ENCODE measurements at places on chromosomes 6 and 20.

DNA sequence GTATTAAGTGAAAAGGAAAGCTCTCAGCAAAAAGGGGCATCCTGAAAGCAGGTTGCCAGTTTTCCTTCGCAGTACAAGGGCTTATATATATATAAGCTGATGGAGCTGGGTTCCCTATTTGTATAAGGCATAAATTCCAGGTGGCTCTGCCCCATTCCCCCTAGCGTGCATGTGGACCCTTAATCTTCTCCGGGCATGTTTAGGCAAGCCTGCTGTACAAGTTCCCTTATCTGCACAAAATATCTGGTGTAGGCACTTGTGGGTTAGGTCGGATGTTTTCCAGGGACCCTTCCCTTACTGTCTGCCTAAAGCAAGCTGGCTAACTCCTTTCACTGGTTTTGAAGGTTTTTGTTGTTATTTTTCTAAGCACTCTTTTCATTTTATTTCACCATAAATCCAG is 140.7 kb downstream of the FUT9 start:
- DNase-seq, result no peak

GRCh38 chr20:57322476-57322875 is 7.1 kb upstream of the SPO11 start:
- DNase-seq, result no peak

DNA sequence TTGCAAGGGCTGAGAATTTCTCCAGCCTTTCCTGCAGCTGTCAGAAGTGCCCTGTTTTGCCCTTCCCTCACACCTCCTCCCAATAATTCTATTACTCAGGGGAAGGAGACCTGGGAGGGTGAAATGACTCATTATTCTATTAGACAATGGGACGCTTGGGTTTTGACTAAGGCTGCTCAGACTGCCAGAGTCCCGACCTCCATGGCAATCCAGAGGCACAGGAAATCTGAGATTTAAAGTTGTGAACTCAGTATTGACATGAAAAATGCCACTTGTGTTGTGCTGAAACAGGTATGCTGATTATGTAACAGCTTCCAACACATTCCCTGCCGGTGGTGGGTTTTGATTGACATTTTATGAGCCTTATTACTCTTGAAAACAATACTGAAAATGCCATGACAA is 625.9 kb upstream of the FLRT3 start:
- DNase-seq, result no peak

GRCh38 chr6:110137924-110138887 is 41.3 kb downstream of the WASF1 start:
- DNase-seq, result no peak

GRCh38 chr6:33194431-33194979 is 2.2 kb upstream of the COL11A2 start:
- DNase-seq, result no peak

DNA sequence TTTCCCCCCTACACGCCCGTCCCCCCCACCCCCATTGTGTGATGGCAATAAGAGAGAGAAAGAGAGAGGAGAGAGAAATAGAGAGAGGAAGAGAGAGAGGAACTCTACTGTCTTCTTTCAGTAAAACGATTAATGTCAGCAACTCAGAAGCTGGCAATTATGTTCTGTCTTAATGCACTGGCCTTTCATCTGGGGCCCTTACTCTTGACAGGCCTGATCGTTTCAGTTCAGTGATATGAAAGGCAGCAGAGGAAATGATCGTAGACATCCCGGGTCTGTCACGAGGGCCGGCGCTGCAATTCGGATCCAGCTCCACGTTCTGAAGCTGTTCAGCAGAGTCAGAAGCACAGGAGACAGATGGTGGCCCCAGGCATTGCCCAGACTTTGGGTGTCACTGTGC is 308.9 kb downstream of the ZNF217 start:
- DNase-seq, result no peak

DNA sequence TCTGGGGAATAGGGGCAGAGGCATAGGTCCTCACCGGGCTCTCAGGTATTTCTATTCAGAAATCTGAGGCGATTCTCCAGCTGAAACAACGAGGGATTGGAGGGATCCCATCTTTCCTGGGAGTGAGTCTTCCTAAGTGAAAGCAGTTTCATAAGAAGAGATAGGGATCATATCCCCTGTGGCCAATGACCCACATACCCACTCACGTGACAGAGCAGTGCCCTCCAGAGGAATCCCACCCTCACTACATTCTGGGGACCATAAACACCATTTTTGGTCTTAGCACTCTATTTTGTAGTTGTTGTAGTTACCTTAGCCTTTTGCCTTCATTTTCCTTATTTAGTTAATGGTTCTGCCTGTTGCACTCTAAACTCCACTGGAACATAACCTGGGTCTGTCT is 121.1 kb downstream of the GPR63 start:
- DNase-seq, result no peak

DNA sequence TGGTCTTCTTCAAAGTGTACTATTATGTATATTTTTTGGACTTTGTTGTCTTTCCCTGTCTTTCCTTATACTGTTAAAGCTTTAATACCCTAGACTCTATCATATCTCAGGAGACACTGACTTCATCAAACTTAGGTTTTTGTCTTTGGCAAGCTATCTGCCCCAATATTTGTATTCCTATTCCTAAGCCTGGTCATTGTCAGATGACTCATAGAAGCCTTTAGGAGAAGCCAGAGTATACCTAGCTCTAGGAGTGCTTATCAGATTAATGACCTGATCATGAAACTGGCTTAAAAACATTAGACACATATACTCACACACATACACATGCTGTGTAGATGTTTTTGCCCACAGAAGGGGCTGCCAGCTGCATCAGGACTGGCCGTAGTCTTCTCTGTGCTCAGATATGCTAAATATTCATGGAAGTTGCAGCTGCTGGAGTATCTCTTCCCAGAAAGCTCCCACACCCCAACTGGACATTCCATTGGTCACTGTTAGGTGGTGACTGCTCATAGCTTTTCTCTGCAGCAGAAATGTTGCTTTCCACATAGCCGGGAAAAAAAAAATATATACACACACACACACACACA is 102.0 kb downstream of the ANKS1A start:
- DNase-seq, result no peak

DNA sequence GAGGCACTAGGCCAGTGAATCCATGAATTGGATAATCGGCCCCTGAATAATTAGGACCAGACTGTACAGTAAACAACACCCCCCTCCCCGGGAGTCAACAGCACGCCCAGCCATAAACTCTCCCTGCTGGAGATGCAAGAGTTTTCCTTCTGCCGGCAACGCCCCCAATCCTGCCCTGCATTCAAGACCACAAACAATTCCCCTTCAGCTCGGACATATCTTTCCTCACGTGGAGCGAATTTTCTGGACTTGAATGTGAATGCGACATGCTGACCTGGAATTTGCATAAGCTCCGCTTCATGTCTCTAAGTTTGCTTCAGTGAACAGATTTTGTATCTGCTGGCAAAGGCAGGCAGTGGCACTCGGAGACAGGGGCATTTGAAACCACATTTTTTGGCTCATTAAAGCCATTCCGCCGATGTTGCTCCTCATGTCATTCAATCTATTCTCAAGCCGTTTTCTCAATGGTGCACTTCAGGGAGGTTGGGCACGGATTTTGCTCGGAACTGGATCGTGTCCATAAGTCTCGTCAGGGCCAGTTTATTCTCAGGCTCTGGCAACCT is 38.0 kb upstream of the GMPR start:
- no peak for DNase-seq

DNA sequence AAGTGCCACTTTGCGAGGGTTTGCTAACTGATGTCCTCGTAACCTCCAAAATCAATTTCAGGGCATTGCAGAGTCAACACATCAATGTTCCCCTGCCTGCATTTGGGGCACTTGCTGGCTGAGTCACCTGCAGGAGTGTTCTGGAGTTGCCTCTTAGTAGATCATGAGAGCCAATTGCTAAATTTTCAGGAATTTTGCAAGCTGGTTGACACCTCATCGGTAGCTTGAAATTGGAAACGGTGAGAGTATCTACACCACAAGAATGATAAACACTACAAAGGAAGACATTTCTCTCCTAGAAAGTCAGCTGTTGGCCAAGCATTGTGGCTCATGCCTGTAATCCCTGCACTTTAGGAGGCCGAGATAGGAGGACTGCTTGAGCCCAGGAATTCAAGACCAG is 10.8 kb upstream of the BFSP1 start:
- DNase-seq, result no peak

GRCh38 chr20:46610145-46610544 is 41.1 kb downstream of the SLC13A3 start:
- no peak for DNase-seq

DNA sequence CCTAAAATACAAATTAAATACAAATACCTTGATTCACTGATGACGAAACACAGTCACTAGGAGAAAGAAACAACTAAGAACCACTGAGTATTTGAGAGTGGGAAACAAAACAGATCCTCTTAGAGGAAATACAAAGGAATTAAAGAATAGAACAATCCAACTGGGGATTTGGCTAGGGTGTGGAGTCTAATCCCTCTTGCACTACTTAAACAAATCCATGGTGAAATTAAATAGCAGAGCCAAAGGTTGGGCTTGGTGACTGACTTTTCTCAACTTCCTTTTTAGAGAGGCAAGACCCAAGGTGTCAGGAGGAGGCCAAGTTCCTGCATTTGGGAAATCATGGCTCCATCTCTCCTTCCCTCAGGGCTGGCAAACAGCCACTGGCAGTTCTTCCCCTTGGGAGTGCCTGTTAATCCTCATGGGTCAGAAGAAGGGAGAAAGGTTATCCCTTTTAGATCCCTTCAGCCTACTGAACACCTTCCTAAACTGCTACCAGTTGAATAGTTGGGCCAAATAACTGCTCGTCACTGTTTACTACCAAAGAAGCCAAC is 101.2 kb upstream of the TRAF3IP2 start:
- DNase-seq, result no peak

GRCh38 chr20:22387452-22387851 is 196.9 kb downstream of the FOXA2 start:
- DNase-seq, result no peak

- DNase-seq, result no peak
Measured at GRCh38 chr20:50826121-50826520, 31.3 kb downstream of the BCAS4 start.

- no peak for DNase-seq
Measured at GRCh38 chr20:51628533-51629398, 86.2 kb upstream of the NFATC2 start.

DNA sequence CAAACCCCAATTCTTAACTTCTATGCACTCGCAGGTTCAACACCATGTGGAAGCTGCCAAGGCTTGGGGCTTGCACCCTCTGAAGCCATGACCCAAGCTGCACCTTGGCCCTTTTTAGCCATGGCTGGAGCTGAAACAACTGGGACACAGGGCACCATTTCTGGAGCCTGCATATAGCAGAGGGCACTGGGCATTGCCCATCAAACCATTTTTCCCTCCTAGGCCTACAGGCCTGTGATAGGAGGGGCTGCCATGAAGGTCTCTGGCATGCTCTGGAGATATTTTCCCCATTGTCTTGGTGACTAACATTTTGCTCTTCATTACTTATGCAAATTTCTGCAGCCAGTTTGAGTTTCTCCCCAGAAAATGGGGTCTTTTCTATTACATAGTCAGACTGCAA is 484.7 kb downstream of the EPHA7 start:
- no peak for DNase-seq

GRCh38 chr6:135479601-135480000 is 17.9 kb downstream of the AHI1 start:
- no peak for DNase-seq

DNA sequence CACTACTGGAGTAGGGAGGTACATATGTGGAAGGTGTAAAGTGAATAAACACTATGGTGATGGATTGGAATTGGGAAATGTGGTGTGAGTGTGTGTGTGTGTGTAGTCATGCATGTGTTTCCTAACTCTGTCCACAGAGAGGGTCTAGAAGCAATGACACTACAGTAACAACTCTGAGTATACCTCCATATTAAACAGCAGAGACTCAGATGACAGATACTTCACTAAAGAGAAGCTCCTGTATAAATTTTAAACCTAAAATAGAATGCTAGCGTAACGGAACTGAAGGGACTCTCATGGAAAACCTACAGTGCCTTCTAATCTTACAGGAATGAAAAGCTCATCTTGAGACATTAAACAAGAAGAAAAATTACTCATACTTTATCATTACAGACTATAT is 150.5 kb downstream of the SLC16A10 start:
- no peak for DNase-seq

- DNase-seq, result no peak
Measured at GRCh38 chr20:58807801-58808200, 42.9 kb downstream of the GNAS-AS1 start.

DNA sequence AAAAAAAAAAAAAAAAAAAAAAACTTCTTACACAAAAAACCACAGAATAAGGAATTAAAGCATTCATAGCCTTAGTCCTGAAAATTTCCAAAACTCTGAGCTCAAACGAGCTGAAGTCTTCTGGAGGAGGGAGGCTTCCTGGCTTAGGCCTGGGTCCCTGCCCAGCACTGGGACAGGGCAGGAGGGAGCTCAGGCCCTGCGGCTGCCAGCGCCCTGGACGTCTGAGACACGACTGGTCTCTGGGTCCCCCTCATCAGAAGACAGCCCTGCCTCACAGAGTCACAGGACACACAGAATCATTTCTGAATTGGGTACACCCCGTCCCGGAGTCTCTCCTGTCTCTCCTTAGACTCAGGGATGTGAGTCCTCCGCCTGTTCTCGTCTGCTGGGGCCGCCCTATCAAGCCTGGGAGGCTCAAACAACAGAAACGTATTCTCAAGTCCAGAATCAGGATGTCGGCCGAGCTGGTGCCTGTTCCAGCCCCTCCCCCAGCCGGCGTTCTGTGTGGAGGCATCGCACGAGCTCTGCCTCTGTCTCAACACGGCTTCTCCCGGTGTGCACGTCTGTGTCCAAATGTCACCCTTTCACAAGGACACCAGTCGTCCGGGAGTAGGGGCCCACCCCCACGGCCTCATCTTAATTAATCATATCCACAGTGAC is 39.4 kb downstream of the ZBTB46 start:
- DNase-seq, result no peak

- DNase-seq, result no peak
Measured at GRCh38 chr6:1595271-1596087, 14.2 kb upstream of the FOXC1 start.

GRCh38 chr20:36405255-36405654 is 99.1 kb downstream of the DLGAP4 start:
- DNase-seq, result no peak

DNA sequence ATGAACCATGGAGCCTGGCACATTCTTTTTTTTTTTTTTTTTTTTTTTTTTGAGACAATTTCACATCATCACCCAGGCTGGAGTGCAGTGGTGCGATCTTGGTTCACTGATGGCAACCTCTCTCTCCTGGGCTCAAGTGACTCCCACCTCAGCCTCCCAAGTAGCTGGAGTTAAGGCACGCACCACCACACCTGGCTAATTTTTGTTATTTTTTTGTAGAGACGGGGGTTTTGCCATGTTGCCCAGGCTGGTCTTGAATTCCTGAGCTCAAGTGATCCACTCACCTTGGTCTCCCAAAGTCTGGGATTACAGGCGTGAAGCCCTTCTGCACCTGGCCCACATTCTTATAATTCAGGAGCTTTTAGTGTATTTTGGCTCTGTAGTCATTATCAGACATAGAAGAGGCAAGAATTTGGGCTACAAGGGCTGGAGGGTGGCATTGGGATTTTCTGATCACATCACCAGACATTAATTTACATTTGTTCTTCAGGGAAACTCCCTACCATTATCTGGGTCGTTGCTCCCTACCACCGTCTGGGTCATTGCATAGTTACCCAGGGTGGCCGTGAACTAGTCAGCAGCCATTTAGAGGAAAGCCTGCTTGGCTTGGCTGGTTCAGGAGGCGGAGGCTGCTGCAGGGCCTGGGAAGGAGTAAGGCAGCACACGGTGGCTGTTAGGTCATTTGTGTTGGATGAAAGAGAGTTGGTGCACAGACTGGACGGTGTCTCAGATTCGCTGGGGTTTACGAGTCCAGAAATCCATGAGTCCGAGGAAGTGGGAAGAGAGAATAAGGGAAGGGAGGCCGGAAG is 17.6 kb downstream of the ARID1B start:
- no peak for DNase-seq
